ENCODE measurements at places on chromosomes 3 and 15.

GRCh38 chr3:55624238-55624637 lies 137.1 kb upstream of the WNT5A start:
- DNase-seq = no peak

DNA sequence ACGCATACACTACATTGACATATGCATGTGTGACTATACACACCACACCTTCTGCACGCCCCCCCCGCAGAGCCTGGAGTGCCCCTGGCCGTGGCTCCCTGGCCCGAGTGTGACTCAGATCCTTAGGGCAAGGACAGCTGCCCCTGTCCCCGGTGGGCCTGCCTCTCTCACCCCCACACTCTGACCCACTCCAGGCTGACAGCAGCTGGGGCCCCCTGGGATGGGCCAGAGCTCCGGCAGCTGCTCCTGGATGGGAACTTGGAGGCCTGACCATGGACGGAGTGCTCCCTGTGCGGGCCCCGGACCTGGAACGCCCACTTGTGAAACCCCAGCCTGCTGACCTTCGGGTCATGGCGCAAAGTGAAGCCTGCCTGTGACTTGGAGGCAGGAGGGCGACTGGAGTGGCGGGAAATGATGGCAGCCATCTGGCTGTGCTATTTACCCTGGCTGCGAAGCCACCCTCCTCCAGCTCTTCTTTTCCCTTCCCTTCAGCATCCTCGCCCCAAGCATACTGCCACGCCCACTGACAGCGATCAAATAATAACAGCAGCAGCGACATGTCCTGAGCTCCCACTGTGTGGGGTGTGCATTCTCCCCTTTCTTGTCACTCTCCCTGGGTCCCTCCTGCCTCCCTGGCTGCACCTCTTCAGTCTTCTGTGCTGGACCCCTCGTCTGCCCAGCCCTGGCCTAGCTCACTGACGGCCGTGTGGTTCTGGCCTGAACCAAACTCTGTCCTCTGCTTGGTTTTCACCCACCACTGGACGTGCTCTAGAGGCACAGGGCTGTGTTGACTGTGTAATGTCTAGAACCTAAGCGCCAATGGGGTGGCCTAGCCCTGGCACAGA lies 90.7 kb upstream of the MEF2A start:
- DNase-seq = no peak

DNA sequence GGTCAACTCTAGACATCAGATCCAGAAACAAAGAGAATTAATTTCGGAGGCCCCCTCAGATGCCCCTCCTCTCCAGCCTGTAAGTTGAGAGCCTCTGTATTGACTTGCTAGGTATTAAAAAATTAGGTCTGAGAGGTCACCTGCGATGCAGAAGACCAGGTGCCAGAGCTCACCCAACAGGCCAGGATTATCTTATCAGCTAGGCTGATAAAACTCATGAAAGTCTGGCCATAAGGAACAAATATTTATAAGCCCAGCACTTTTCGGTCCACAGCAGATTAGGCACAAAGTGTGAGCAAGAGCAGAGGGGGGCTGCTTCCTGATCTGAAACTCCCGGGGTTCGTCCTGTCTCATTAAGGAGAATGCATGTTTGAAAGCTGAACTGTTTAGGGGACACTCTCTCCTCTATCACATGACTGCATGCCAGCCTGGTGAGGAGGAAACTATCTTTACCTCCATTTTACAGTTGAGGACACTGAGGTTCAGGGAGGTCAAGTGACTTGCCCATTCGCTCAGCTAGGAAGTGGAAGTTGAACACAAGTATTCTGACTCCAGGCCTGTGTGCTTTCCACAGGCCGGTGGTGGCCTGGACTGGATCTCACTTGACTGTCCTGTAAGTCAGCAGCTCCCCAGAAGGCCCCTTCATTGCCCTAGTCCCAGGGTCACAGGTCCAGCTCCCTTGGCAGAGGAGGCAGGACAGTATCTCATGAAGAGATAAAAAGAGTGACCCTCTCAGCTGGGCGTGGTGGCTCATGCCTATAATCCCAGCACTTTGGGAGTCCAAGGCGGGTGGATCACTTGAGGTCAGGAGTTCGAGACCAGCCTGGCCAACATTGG lies 39.6 kb upstream of the MAGEF1 start:
- DNase-seq = no peak

GRCh38 chr3:58994746-58995330 lies 55.0 kb downstream of the CFAP20DC start:
- no peak for DNase-seq

DNA sequence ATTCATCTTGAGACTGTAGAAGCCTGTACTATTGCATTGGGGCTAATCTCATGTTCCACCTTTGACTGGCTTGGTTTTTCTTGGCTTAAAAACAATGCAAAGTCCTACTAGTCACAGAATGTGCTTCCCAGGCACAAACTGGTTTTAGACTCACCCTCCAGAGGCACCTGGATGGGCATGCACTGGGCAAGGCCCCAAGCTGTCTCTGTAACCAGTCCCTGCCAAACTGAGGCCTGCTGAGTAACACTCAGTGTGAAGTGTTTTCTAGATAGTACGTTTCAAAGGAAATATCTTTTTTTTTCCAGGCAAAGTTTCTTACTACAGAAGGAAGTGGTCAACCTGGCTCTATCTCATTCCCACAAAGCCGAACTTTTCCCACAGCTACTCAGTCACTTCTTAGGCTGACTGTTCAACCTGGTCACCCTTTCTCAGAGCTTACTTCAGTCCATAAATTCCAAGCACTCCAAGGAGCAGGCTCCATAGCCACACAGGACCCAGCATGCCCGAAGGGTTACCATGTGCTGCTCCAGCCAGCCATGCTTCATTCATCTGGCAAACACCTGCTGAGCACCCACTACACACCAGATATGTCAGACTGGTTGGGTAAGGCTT lies 57.4 kb downstream of the NPTN start:
- no peak for DNase-seq

- DNase-seq = peak; percentile 96
These were observed at the start of gene WDR5B for GRCh38 chr3:122415762-122416654. WDR5B (minus strand) TSS chr3:122416062; CDS start chr3:122415528, 534 bp downstream.

- no peak for DNase-seq
These were observed 26.7 kb upstream of the CCDC50 start for GRCh38 chr3:191302451-191302850.

All from stimulated activated CD4-positive, alpha-beta T cell treated with anti-CD3 and anti-CD28 coated beads, Interleukin-4, amount 100 ng/mL, for 48 hours (primary cell).